Placental pericyte (primary cell): ENCODE measurements at places on chromosomes 2 and 18. TPM values are rescaled to one million over a fixed set of nuclear protein-coding genes. Genes with fewer than 3 reads are reported as not detected.

SLC38A11 gene
- 0.57 TPM in 1 of 2 replicates, not detected in the other for total RNA-seq

BOLL gene
- not detected in 2 replicates for total RNA-seq

ANAPC1 gene
- total RNA-seq, result 43.8 and 98.6 TPM in 2 replicates

SCN7A gene
- under 0.01 TPM in 1 of 2 replicates, not detected in the other for total RNA-seq

UGT1A8 gene
- not detected in 2 replicates for total RNA-seq

HRH4 gene
- total RNA-seq, result under 0.01 and 0.14 TPM in 2 replicates

CCDC142 gene
- 24.7 and 35.1 TPM in 2 replicates for total RNA-seq

NMUR1 gene
- not detected in 2 replicates for total RNA-seq

AGXT gene
- total RNA-seq, result not detected in 2 replicates

MRO gene
- not detected in 2 replicates for total RNA-seq

TMEM247 gene
- total RNA-seq, result 0.43 and 0.44 TPM in 2 replicates

CCDC178 gene
- under 0.01 TPM in 1 of 2 replicates, not detected in the other for total RNA-seq

TMEM163 gene
- not detected in 2 replicates for total RNA-seq

DTNA gene
- 8.0 and 11.8 TPM in 2 replicates for total RNA-seq

KYNU gene
- 4.6 and 11.6 TPM in 2 replicates for total RNA-seq

RGPD4 gene
- under 0.01 TPM in 1 of 2 replicates, not detected in the other for total RNA-seq

FAM237A gene
- not detected in 2 replicates for total RNA-seq

CLEC4F gene
- not detected in 2 replicates for total RNA-seq

TEKT4 gene
- not detected in 2 replicates for total RNA-seq

PRADC1 gene
- total RNA-seq, result 5.9 and 30.2 TPM in 2 replicates

DLGAP1 gene
- 0.43 and 3.1 TPM in 2 replicates for total RNA-seq

SLC39A10 gene
- total RNA-seq, result 18.2 and 40.8 TPM in 2 replicates

AFF3 gene
- total RNA-seq, result 1.5 and 15.6 TPM in 2 replicates

CRYGC gene
- not detected in 2 replicates for total RNA-seq

NAT8 gene
- total RNA-seq, result not detected in 2 replicates

PID1 gene
- total RNA-seq, result 23.6 and 35.0 TPM in 2 replicates

IRS1 gene
- 14.0 and 37.8 TPM in 2 replicates for total RNA-seq

RSAD2 gene
- 0.43 TPM in 1 of 2 replicates, not detected in the other for total RNA-seq

VWA3B gene
- not detected in 2 replicates for total RNA-seq

GALNT14 gene
- 0.14 TPM in 1 of 2 replicates, not detected in the other for total RNA-seq

SLC40A1 gene
- total RNA-seq, result 0.86 and 3.3 TPM in 2 replicates

MC2R gene
- not detected in 2 replicates for total RNA-seq

MROH2A gene
- not detected in 2 replicates for total RNA-seq

UBXN2A gene
- 7.9 and 12.9 TPM in 2 replicates for total RNA-seq

CMPK2 gene
- 0.22 and 5.0 TPM in 2 replicates for total RNA-seq
